ENCODE measurements at places on chromosomes 7 and 10.

- no peak for DNase-seq
These were observed 72.5 kb downstream of the C10orf90 start for GRCh38 chr10:126598009-126598408.

DNA sequence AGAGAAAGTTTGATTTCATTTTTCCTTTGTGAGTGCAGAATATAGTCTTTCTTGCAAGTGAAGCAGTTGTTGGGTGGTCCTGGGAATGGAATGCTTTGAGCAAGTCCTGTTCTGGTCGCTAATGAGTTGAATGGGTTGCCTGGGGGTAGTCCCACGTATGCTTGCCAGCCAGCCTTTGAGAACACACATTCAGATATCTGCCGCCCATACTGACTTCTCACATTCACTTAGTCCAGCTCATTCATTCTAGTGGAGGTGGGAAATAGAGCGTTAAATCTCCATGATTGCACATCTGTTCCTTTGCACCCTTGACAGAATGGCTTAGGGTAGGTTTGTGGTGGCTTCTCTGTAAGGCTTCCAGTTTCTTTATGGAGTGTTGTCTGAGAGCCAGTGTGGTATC lies 256.6 kb downstream of the SORCS3 start:
- no peak for DNase-seq

- DNase-seq: no peak
These were observed 1.0 kb downstream of the TWIST1 start for GRCh38 chr7:19116121-19117090.

GRCh38 chr10:34689053-34689452 lies 126.0 kb downstream of the PARD3 start:
- DNase-seq: no peak

DNA sequence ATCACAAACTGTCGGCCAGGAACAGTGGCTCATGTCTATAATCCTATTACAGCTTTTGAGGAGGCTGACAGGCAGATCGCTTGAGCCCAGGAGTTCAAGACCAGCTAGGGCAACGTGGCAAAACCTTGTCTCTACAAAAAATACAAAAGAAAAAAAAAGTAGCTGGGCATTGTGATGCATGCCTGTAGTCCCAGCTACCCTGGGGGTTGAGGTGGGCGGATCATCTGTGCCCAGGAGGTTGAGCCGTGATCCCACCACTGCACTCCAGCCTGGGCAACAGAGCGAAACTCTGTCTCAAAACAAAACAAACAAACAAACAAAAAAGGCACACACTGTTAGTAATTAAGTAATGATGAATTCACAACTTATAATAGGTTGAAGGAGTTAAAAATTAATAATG lies 441.5 kb upstream of the PCDH15 start:
- no peak for DNase-seq

DNA sequence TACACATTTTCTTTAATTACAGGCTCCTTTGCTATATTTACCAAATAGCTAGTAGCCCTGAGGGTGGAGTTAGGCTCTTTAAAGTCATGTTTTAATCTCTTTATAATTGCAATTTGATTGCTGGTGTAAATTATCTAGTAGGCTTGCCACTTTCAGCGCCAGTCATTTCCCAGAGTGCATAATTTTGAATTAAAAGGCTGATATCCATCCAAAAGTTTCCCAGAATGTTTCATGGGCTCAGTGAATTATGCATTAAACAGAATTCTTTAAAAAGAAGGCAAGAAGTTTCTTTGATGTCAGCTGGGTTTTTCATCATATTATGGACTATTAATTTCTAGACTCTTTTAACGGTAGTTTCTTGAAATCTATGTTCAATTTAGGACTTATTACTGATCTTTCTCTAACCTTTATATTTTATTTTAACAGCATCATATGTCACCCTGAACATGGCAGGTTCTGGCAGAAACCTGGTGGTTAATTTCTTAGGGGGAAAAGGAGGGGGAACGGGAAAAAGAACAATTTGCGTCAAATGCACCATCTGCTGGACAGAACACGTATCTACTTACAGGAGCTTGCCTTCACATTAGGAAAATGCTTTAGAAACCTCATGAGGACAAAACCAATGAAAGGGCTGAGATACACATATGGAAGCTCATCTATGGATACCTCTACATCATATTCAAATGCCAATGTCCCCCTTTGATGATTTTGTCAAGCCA lies 171.1 kb downstream of the GRM3 start:
- no peak for DNase-seq

All from T-helper 2 cell (primary cell).